Ascending aorta (tissue), 2 donors: ENCODE measurements at places on chromosomes 11 and 22. TPM values are rescaled to one million over a fixed set of nuclear protein-coding genes. Genes with fewer than 3 reads are reported as not detected.

SCUBE1 gene
- 2.9 TPM for total RNA-seq

SEPTIN5 gene
- 105 TPM for total RNA-seq

AQP11 gene
- total RNA-seq: 0.64 TPM

RASD2 gene
- total RNA-seq: 6.6 TPM

SCGB1D1 gene
- total RNA-seq: not detected

MMP8 gene
- not detected for total RNA-seq

TRIM49 gene
- total RNA-seq: not detected

PHF21A gene
- 69.7 TPM for total RNA-seq

DCDC1 gene
- total RNA-seq: not detected

OR2D2 gene
- total RNA-seq: not detected

ESAM gene
- 257 TPM for total RNA-seq
